Cerebellar cortex (tissue), 1 donor: ENCODE measurements at places on chromosomes 7 and 10.

DNA sequence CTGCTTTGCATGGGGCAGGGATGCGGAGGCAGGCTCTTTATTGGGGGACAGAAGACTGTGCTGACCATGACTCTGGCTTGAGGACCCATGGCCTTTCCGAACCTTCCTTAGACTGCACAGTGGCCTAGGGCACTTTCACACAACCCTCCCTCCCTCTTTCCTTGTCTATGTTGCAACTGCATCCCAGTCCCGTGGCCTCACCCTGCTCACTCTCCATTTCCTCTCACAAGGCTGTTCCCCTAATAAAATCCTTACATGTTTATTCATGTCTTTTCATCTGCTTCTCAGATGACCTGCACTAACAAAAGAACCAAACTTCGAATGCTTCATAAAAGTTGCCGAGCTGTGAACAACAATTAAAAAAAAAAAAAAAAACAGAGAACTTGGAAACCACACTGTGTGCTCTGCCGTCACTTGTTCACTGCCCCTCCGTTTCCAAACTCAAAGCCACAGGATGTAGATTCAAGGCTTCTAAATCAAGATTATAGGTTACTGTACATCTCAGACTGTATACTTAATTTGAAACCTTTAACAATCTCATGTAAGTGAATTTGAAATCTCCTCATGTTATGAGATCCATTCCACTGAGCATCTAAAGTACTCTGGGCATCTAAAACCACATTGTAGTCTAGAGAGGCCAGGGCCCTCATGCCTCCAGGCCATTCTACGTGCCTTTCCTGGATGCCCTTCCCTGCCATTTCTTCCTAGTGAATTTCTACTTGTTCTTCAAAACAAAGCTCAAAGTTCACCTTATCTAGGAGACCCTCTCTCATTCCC lies 265.9 kb downstream of the SNX13 start:
- DNase-seq, result no peak

DNA sequence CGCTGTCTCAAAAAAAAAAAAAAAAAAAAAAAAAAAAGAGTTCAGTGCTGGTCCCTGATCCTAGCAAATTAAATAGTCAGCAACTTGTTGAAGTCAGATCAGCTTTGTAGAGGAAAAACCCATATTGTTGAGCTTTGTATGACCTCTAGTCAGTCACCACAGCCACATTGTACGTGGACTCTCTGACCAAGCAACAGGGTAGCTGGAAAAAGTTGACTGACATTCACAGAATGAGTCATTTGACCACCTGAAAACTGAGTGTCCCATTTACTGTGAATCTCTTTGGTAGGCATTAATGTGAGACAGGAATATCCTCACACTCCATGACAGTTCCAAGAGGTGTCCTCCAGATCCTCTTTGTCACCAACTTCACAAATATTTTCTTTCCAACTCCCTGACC lies 371.1 kb downstream of the LRRTM3 start:
- no peak for DNase-seq

DNA sequence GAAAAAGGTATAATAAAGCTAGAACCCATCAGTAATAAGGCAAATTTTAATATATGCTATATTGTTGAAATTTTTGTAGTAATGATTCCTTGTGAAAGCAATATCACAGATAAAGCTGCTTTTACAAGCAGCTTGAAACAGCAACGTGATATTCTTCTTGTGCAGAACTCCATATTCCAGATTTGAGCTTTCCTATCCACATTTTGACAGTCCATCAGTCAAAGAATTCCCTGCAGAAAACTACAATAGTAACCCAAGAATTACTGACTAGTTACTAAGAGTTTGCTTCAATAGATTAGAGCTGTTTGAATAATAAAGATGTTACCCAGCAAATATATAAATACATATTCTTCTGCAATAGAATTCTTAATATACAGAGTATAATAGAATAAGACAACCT lies 291.2 kb downstream of the KCND2 start:
- no peak for DNase-seq

DNA sequence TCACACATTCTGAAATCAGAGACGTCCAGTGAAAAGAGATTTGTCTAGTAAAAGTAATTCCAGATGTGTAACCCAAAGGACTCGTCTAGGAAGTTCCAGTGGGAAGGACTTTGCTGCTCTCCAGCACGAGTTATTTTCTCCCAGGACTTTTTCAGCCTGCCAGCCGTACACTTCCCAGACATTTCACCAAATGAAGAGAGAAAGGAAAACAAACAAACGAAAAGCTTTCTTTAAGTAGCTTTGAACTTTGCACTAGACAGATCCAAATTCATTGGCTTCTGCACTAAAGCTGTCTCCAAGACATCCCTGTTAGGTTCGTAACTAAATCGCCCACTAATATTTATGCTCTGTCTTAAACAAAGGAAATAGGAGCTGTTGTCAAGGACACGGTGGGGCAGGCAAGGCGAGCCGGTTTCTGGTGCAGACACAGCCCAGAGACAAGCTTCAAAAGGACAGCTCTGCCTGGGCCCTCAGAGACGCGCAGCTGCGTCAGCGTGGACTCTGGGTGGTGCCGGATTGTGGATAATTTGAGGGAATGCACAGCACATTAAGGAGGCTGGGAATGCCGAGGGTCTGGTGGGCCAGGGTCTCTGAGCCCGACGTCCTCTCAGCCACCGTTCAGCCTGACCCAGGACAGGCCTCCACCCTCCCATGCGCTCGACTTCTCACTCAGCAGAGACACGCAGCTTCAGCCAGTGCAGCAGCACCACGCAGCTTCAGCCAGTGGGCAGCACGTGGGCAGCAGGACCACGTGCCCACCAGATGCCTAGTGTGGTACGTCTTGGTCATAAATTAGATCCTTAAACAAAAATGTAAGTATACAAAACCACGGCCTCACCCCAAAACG lies 64.1 kb upstream of the INSIG1 start:
- no peak for DNase-seq

DNA sequence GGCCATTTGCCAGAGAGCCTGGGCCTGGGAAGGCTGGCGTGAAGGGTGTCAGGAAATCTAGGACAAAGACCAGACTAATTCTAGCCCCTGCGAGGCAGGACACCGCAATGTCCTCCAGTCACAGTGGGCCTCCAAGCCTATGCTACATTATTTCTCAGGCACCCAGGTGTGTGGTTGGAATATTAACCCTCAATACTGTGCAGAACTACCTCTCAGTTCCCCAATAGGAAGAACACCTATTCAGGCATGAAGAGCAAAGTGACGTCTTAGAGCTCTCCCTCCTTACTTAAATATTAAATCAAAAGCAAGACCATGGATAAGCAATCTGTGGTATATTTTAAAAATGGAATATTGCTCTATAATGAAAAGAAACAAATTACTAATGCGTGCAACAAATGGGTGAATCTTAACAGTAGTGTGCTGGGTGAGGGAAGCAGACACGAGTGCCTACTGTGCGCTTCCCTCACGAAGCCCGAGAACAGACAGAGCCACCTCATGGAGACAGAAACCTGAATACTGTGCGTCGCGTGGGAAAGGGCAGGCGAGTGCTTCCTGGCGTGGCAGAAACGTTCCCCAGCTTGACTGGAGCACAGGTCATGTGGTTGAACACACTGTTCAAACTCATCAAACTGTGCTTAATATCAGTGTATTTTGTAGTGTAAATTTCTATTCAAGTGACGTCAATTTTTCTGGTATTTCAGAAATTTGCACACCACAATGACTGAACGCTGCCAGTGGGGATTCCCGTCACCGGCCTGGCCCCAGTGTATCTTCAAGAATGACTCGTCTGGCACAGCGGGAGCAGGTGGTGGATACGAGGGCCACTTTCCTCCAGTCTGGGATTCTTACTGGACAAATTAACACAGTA lies 15.5 kb upstream of the PTPRN2 start:
- no peak for DNase-seq

DNA sequence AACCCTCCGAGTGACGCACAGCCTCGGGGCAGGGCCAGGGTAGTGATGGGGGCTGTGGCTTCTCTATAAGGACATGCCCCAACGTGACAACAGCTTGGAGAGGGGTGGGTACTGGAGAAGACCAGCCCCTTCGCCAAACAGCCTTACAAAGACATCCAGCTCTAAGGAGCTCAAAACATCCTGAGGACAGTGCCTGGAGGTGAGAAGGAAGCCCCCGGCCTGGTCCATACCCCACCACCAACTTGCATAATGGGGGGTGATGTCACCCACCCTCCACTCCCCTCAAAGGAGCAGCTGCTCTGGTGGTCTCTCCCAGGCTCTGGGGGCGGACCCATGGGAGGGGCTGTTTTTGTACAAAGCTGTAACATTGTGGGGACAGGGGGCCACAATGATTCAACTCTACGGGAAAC lies 15.1 kb downstream of the PRSS2 start:
- no peak for DNase-seq

DNA sequence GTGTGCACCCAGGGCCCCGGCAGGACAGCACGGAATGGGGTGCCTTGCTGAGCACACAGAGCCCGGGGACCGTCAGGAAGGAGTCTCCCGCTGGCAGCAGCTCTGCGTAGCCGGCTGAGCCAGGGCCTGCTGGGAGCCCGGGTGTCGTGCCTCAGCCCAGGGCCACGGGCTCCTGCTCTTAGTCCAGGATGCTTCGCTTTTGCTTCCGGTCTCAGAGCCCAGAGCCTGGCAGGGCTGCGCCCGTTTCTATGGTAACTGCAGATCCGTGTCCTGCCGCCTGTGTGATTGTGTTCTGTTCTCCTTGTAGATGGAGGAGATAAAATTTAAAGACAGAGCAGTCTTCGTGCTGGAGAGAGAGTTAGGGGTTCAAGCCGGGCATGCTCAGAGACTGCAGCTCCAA lies 53.7 kb upstream of the DPYSL4 start:
- DNase-seq, result peak; percentile 88

GRCh38 chr7:114786455-114786854 lies 135.4 kb upstream of the MDFIC start:
- DNase-seq, result no peak

- no peak for DNase-seq
Measured at GRCh38 chr7:154409703-154410311, 357.6 kb downstream of the DPP6 start.

DNA sequence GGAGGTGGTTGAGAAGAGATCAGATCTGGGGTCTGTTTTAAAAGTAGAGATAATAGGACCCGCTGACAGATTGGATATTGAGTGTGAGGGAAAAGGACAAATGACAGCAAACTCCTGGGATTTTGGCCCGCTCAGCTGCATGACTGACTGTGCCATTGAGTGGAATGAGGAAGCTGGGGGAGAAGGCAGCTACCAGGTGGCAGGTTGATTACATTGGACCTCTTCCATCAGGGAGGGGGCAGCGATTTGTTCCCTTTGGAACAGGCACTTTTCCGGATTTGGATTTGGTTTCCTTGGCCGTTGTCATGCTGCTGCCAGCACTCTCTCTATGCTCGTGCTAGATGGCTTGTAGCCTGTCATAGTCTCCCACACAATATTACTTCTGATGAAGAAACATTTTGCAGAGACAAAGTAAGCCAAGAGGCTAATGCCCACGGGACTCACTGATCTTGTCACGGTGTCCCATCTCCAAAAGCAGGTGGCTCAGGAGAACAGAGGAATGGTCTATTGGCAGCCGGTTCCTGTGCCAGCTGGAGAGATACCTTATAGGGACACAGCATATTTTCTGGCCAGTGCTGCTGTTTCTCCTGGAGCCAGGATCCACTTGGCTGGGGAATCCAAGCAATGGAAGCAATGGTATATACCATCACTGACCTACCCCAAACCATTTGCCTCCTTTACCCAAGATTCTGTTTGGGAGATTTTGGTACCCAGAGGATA lies 69.1 kb upstream of the WAC start:
- peak; percentile 99 for DNase-seq

DNA sequence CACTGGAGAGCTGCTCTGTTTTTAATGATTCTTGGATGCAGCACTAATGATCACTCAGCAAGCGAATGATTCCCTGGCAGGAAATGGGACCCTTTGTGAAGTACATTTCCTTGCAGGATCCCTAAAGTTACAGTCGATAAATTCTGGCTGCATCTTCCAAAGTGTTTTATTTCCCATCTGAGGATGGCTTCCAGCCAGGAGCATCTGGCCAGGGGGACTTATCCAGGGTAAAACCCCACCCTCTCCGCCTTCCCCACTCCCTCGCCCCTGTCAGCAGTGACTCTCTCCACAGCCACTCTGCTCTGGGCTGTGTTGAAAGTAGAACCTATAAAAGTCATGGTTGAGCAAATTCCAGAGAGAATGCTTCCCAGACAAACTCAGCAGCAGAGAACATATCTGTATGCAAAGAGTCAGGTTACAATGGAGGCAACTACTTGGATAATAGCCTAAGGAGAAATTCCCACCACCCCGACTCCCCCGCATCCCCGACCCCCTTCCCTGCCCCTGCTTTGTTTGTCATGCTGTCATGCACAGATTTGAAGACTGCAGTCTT lies 111.0 kb upstream of the ANLN start:
- DNase-seq, result no peak

DNA sequence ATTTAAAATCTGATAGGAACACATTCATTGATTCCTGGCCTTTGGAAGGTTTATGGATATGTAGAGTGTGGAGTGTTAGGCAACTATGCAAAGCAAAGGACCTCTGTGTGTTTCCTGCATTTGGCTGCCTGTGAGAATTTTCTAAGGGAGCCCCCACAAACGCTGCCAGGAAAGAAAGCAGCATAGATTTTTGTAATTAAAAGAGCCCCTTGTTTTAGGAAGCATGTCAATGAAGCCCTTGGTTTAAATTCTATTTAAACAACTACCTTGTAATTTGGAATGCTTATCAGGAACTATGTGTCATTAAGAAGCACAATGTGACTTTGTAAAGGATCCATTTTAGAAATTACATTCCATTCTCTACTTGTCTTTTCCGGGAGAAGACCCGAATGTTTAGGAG lies 742.5 kb downstream of the NXPH1 start:
- no peak for DNase-seq

GRCh38 chr7:33109758-33110238 lies 594 bp upstream of the RP9 start:
- DNase-seq, result peak; percentile 14

GRCh38 chr10:14801723-14802122 lies 27.0 kb upstream of the FAM107B start:
- no peak for DNase-seq

DNA sequence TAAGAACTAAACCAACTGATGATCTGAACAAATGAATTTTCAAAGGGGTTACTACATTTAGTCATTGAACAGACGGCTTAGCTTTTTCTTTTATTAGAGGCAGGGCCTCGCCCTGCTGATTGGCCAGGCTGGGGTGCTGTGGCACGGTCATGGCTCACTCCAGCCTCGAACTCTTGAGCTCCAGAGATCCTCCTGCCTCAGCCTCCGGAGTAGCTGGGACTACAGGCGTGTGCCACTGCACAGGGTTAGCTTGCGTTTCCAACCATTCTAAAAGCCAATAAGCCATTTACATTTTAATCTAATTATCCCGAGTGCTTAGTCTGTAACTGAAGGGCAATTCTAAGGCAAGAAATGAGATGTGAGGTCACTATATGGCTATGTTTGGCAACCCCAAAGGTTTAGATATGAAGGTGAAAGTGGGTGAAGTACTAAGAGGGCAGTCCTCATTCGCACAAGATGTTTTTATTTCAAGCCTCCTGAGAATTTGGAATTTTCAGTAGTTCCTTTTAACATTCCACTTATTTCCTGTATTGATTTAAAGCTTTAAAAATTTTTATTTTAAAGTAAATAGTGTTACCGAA lies 1.6 kb upstream of the CDK13 start:
- DNase-seq, result no peak

DNA sequence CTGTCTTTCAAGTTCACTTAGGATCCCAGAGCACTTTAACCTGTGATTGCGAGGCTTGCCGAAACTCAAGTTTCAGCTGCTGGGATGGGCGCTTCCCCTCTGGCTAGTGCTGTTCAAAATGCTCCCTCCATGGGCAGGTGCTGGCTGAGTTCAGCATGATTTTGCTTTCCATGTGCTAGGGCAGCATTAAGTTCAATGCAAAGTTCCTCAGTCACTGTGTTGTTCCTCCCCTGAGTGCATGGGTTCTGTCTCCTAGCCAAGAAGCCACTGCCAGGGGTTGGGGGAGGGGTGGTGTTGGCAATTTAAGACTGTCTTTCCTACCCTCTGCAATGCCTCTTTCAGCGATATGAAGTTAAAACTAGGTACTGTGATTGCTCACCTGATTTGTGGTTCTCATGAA lies 56.5 kb upstream of the HELLS start:
- no peak for DNase-seq
